Fibroblast of skin of back (primary cell): ENCODE measurements at places on chromosomes 11 and 22.

DNA sequence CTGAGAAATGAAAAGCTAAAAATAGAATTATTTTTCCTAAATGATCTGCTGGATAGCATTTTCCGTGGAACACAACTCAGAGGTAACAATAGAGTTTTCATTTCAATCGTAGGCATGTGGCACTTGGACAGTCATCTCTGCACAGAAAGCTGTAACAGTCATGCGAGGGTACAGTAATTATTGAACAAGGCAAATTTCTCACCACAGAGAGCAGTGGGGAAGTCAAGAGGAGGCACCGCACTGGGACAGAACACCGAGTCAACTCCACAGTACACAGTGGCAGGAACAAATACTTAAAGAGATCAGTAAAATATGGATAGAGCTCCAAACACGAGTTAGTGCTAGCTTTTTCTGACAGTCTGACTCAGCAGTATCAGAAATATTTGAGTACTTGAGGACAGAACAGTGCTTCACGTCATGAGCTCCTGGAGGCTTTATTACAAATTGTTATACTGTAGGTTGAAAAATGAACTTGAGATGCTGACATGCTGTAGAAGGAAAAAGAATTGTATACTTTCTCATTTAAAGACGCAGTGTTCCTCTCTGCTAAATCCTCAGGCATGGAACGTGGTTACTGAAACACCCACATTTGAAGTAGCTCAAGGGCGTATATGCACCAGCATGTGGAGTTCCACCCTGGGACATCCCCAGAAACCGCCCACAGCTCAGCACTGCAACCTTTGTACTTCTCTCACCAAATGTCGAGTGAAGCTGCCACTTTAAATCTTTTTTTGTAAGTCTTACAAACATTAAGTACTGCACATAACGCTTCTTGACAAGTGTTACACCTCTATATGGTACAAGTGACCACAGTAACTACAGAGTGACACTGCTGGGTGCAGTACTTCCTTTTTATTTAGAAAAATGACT is 27.4 kb upstream of the YPEL1 start:
- DNase-seq, result no peak

DNA sequence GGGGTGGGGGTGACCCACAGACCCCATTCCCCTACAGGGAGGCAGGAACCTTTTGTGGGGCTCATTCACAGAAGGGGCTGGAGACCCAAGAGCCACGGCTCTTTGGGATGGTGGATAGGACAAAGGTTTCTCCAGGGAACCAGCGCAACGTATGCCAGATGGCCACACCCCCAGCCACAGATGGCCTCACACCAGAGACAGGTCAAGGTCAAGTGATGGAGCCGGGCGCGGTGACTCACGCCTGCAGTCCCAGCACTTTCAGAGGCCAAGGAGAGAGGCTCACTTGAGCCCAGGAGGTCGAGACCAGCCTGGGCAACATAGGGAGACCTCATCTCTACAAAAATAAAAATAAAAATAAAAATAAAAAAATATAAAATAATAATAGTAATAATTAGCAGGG is 17.1 kb upstream of the BRSK2 start:
- no peak for DNase-seq

- DNase-seq, result no peak
Observed at GRCh38 chr11:44058275-44058674, 7.8 kb upstream of the ACCS start.

DNA sequence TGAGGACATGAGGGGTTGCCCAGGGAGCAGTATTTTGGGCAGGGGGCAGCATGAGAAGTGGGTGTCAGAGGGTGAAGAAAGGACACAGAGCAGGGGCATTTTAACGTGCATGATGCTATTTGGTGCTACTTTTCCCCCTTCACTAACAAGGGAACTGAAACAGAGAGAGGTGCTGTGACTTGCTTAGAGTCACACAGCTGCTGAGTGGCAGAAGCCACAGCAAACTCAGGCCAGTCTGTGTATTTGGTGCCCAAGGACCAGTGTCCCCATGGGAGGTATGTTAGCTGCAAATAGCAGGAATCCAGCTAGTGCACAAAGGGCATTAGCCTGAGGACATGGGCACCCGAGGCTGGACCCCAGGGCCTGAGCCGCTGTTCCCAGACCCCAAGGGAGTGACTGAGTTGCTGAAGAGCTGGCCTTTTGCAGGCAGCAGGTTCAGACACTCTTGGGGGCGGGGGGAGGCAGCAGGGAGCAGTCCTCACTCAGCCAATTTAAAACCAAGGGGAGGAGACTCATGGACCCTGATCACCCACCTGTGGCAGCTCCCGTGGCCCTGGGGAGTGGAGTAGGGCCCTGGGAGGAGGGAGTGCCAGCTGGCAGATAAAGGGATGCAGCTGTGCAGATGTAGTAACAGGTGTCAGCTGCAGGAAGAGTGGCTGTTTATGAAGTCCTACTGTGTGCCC is 14.6 kb downstream of the PARVG start:
- no peak for DNase-seq

DNA sequence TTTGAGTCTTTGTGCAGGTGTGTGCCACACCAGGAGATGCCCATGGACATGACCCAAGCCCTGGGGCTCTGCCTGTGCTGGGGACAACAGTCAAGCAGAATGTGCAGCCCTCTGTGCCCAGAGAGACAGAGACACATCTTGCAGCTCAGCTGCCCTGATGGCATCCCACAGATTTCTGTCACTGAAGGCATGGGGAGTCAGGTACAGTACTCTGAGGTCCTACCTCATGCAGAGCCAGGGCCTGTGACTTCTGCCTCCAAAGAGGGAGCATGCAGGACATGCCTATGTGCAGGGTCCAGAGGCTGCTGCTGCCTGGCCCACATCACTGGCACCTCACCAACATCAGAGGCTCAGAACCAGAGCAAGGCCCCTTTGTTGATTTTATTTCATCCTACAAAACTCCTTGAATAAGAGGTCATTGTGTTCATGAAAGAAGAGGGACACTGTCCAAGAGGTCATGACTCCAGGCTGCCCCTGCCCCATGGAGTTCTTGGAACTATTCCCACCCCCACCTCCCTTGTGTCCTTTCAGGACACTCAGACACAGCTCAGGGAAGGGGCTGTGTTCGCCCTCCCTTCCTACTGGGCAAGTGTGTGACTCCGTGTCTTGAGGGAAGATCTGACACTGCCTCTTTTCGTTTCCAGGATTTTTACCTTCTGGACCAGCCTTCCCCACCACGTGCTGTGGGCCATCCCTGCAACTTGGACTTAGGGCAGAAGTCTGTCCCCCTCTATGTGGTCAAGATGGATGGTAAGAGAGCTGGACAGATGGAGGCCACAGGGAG is 62.3 kb downstream of the BTG4 start:
- DNase-seq, result no peak

DNA sequence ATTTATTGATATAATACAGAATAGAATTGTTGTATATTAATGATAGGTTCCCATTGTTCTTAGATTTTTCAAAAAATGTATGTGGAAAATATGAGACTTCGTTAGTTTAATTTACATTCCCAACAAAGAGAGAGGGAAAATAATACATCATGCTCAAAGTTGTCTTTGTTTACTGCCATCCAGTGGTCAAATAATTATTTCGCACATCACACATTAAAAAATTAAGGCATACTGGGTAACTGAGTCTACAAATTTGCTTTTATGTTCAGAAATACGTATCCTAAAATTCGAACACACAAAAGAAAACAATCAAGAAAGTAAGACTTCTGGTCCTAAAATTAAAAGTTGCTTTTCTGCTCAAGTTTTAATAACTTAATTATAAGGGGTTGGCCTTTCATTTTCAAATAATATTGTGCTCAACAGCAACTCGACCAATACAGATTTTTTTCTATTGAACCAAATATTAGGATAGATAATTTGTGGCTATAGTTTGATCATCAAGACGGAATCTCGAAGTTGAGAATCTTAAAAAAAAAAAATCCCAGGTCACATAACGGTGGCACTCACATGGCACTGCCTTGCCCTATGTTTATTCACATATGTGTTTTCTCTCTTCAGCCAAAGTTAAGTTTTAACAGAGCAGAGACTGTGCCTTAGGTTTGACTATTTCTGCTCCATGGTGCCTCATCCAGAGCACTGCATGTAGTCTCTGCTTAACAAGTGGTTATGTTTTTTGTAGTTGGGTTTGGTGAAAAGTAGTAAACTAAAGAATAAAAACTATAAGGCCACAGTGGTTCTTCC is 12.3 kb downstream of the PDGFD start:
- peak; percentile 12 for DNase-seq
